Lung (tissue), 17 donors: ENCODE measurements at places on chromosomes 3 and 15. TPM values are rescaled to one million over a fixed set of nuclear protein-coding genes. Genes with fewer than 3 reads are reported as not detected.
A peak's percentile ranks its signal among the peaks of the same experiment; 100 is the strongest.

DNA sequence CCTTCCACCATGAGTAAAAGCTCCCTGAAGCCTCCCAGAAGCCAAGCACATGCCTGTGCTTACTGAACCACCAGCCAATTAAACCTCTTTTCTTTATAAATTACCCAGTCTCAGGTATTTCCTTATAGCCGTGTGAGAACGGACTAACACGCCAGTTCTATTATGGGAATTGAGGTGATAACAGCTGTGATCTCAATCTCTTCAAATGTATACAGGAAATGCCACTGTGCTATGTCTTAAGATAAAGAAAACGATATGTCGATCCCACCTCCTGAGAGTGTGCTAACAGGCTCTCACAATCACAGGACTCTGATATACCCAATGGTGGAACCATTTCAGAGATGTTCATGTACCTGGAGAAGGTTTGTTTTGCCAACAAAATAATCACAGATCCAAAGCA lies 26.2 kb downstream of the CHSY1 start:
- no peaks in the 10 kb centered on the region for H3K27me3 ChIP-seq
- DNase-seq = no peak
- H3K27ac ChIP-seq = no peak overlapping the region
- no peak overlapping the region for H3K4me3 ChIP-seq

- no peak overlapping the region for H3K27ac ChIP-seq
- no peak overlapping the region for H3K4me3 ChIP-seq
- H3K36me3 ChIP-seq = no peaks in the 10 kb centered on the region
- DNase-seq = no peak
- H3K4me1 ChIP-seq = no peaks in the 10 kb centered on the region
Measured at GRCh38 chr3:171676601-171677175, 133.6 kb downstream of the PLD1 start.

DNA sequence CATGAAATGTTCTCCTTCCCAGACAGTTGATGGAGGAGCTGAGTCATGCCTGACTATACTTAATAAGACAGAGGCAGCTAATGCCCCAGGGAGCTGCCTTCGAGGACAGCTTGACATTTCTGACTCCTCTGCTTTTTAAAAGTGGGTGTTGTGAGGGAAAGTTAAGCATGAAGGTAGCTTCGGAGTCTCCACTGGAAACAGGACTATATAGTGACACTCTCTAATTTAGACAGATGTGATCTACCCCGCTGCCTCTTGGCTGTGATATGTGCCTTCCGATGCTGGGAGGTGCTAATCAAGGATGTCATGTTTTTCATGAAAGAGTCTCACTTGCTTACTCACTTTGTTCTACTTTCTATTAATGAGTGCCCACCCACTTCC lies 72.7 kb downstream of the IL1RAP start:
- no peaks in the 10 kb centered on the region for H3K27me3 ChIP-seq
- H3K27ac ChIP-seq = no peak overlapping the region
- DNase-seq = no peak
- peaks cover 8% of the 10 kb centered on the region for H3K4me1 ChIP-seq
- no peak overlapping the region for H3K4me3 ChIP-seq

CISH gene
- 42.9 TPM for total RNA-seq

IL17RB gene
- total RNA-seq = 0.88 TPM

DNA sequence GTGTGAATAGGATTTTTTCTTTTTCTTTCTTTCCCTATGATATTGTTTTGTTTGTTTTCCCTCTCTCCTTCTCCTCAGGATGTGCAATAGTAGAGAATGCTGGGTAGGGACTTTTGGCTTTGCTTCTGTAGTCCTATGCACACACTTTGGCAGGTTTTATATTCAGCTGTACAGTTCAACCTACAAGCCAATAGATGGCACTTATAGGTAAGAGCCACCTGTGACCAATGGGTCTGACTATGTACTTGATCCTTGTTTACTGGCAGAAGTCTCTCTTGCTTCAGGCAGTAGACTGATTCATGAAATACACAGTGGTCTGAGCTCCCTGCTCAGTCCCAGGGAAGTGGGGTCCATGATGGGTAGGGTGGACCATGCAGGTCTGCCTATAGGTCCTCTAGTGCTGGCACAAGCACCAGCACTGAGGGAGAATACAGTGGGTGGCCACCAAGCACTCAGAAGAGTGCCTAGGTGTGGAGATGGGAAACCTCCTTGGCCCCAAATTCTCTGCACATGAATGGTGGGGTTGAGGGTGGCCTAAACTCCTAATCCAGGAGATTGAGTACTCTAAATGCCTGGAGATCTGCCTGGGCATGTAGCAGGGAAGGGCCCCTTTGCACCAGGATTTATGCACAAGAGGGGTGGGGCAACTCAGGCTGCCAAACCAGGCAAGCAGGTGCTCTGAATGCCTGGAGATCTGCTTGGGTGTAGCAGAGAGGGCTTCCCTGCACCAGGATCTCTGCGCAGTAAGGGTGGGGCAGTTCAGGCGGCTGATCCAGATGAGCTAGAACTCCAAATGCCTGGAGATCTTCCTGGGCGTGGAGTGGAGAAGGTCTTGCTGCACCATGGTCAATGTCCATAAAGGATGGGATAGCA lies 176.1 kb downstream of the DOCK3 start:
- H3K27ac ChIP-seq = no peak overlapping the region
- DNase-seq = no peak
- H3K4me1 ChIP-seq = no peaks in the 10 kb centered on the region
- H3K4me3 ChIP-seq = no peak overlapping the region
- H3K36me3 ChIP-seq = no peaks in the 10 kb centered on the region

- no peak overlapping the region for H3K27ac ChIP-seq
- no peaks in the 10 kb centered on the region for H3K36me3 ChIP-seq
- no peak for DNase-seq
- peaks cover 35% of the 10 kb centered on the region for H3K4me1 ChIP-seq
- no peaks in the 10 kb centered on the region for H3K27me3 ChIP-seq
Measured at GRCh38 chr15:77454265-77454664, 33.6 kb downstream of the HMG20A start.

PARP3 gene
- 36.7 TPM for total RNA-seq

- peaks cover 2% of the 10 kb centered on the region for H3K27me3 ChIP-seq
- no peak overlapping the region for H3K27ac ChIP-seq
- no peak overlapping the region for H3K4me3 ChIP-seq
Measured at GRCh38 chr15:86892774-86893449, 813.2 kb downstream of the AGBL1 start.

TMEM212 gene
- 16.5 TPM for total RNA-seq

GRCh38 chr3:71701251-71701762 lies 23.9 kb downstream of the EIF4E3 start:
- no peak overlapping the region for H3K27ac ChIP-seq
- H3K27me3 ChIP-seq = no peaks in the 10 kb centered on the region
- no peak for DNase-seq
- no peaks in the 10 kb centered on the region for H3K36me3 ChIP-seq
- H3K4me1 ChIP-seq = peaks cover 6% of the 10 kb centered on the region
- no peak overlapping the region for H3K4me3 ChIP-seq

SEMA6D gene
- 5.0 TPM for total RNA-seq

CCDC54 gene
- not detected for total RNA-seq

CDHR4 gene
- total RNA-seq = 7.8 TPM

GATM gene
- total RNA-seq = 12.2 TPM

DNA sequence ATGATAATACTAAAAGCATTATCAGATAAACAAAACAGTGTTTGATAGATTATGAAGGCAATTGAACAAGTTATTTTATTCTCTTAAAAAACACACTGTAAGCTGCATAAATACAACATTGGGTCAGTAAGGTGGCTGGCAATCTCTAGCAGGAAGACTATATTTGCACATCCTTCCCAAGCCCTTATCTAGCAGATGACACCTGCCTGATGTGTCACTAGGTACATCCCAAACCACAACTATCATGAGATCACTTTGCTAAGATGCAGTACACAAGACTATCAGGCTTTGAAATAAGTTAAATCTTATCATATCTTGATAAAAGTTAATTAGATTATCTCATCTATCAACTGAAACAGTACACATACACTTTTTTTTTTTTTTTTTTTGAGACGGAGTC lies 417.4 kb downstream of the MECOM start:
- DNase-seq = no peak
- H3K4me1 ChIP-seq = peaks cover 2% of the 10 kb centered on the region
- no peaks in the 10 kb centered on the region for H3K36me3 ChIP-seq

- no peaks in the 10 kb centered on the region for H3K36me3 ChIP-seq
- no peak for DNase-seq
- H3K4me1 ChIP-seq = no peaks in the 10 kb centered on the region
- H3K4me3 ChIP-seq = no peak within 1 kb of the TSS
- no peak within 1 kb of the TSS for H3K27ac ChIP-seq
Measured at GRCh38 chr3:32951410-32951811, at the start of gene CCR4. CCR4 (plus strand) TSS chr3:32951644; CDS start chr3:32953423, 1,779 bp downstream.

BFSP2 gene
- not detected for total RNA-seq

DNA sequence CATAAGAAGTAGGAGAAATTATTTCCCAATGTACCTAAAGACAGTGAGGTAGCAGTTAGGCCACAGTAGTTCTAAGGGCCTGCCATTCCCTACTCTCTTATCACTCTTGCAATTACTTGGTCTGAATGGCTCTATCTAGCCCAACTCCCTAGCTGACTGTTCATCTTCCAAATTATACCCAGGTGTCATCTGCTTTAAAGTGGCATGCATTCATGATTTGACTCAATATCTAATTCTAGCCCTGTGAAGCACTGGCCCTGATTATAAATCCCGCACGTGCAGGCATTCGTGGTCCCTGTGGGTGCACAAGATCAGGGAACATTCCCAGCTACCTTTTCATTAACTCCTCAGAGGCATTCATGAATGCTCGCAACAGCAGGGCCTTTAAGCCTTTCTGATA lies 43.1 kb upstream of the ZNF774 start:
- H3K27me3 ChIP-seq = no peaks in the 10 kb centered on the region
- H3K36me3 ChIP-seq = no peaks in the 10 kb centered on the region
- DNase-seq = no peak

- H3K4me3 ChIP-seq = no peak overlapping the region
- H3K4me1 ChIP-seq = peaks cover 18% of the 10 kb centered on the region
- no peaks in the 10 kb centered on the region for H3K36me3 ChIP-seq
Measured at GRCh38 chr3:69563981-69564380, 175.3 kb upstream of the MITF start.

DNA sequence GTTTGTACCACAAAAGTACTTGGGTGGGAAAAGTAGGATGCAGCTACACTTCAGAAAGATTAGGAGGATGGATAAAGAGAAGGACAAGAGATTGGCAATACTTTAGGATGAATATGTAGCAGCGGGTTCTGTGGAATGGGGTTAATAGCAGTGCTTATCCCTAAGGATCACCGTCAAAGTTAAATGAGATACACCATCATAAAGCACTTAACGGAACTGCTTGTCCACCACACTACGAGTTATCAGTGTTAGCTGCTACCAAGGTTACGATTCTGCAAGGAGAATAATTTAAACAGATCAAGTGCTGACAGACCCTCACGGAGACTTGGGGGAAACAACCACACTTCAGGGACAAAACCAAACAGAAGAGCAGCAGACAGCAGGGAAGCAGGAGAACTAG lies 963 bp downstream of the SHQ1 start:
- H3K27ac ChIP-seq = peak overlapping the region; percentile 50
- H3K4me3 ChIP-seq = peak overlapping the region; percentile 95
- peaks cover 30% of the 10 kb centered on the region for H3K4me1 ChIP-seq
- peak; percentile 18 for DNase-seq
- H3K36me3 ChIP-seq = peaks cover 5% of the 10 kb centered on the region

DNA sequence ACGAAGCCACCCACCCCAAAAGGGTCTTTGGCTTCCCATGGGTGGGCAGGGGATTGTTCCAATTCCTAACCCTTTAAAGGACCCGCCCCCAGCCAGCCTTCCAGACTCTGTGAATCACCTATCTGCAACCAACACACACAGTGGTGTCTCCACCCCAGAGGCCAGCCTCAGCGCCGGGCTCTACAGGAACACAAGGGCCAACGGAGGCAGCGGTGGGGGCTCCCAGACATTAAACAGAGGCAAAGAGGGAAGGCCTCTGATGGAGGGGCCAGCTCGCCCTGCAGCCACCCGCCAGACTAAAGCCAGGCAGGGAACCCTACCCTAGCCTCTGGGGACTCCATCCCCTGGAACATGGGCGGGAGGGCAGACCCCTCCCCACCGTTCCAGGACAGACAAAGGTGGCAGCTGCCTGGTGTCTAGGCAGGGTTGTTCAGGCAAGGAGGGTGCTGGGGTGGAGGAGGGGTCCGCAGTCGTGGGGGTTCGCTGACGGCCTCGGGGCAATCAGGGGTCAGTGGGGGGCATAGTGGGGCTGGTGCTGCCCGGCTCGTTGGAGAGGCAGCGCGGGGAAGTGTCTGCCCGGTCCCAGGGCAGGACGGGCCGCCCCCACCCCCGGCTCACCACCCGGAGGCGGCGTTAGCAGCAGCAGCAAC lies 448 bp downstream of the SHISA5 start:
- H3K27me3 ChIP-seq = no peaks in the 10 kb centered on the region
- DNase-seq = no peak
- peak overlapping the region; percentile 83 for H3K27ac ChIP-seq
- no peaks in the 10 kb centered on the region for H3K36me3 ChIP-seq

TMF1 gene
- total RNA-seq = 35.7 TPM

GRCh38 chr15:69729167-69729748 lies 276.6 kb downstream of the RPLP1 start:
- peak; percentile 27 for DNase-seq
- no peak overlapping the region for H3K27ac ChIP-seq
- H3K4me1 ChIP-seq = peaks cover 3% of the 10 kb centered on the region
- no peaks in the 10 kb centered on the region for H3K36me3 ChIP-seq
- no peaks in the 10 kb centered on the region for H3K27me3 ChIP-seq

GRCh38 chr3:106345353-106346027 lies 476.7 kb upstream of the CBLB start:
- no peak overlapping the region for H3K4me3 ChIP-seq
- no peak for DNase-seq
- peaks cover 3% of the 10 kb centered on the region for H3K4me1 ChIP-seq
- no peak overlapping the region for H3K27ac ChIP-seq
- H3K36me3 ChIP-seq = no peaks in the 10 kb centered on the region

DNA sequence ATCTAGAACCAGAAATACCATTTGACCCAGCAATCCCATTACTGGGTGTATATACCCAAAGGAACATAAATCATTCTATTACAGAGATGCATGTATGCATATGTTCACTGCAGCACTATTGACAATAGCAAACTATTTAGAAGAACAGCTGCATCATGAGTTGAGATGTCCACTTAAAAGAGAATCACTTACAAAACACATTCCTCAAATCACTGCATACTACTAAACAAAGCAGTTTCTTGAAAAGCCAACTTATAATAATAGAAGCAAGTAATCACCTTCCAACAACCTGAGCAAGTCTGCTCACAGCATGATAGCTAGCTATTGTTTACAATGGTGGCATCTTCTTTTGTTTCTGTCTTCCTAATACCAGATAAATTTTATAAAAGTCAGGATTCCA lies 454.7 kb upstream of the ADAMTS9 start:
- no peak overlapping the region for H3K27ac ChIP-seq
- H3K36me3 ChIP-seq = no peaks in the 10 kb centered on the region

DNA sequence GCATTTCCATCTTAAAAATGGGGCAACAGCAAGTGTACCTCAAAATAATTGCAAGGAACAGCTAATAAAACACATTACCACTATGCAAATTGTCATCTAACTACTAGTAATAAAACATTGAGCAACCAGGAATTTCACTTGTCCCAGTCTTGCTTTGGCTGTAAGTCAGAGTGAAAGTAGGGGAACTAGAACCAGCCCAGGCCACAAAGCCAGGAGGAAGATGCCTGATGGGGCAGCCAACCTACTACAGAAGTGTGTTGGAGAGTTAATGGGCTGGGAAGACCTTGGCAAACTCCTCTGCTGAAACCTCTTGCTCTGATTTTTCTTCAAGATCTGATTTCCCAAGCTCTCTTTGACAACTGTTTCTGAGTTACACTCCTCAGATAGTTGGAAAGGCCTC lies 40.2 kb upstream of the LPP start:
- no peaks in the 10 kb centered on the region for H3K4me1 ChIP-seq
- DNase-seq = no peak
- no peaks in the 10 kb centered on the region for H3K36me3 ChIP-seq
- no peak overlapping the region for H3K27ac ChIP-seq
- no peaks in the 10 kb centered on the region for H3K27me3 ChIP-seq
